Ovary (tissue), 10 donors: ENCODE measurements at places on chromosomes 1 and 21. TPM values are rescaled to one million over a fixed set of nuclear protein-coding genes. Genes with fewer than 3 reads are reported as not detected.

GJA5 gene
- 27.5 TPM for polyA plus RNA-seq

DNA sequence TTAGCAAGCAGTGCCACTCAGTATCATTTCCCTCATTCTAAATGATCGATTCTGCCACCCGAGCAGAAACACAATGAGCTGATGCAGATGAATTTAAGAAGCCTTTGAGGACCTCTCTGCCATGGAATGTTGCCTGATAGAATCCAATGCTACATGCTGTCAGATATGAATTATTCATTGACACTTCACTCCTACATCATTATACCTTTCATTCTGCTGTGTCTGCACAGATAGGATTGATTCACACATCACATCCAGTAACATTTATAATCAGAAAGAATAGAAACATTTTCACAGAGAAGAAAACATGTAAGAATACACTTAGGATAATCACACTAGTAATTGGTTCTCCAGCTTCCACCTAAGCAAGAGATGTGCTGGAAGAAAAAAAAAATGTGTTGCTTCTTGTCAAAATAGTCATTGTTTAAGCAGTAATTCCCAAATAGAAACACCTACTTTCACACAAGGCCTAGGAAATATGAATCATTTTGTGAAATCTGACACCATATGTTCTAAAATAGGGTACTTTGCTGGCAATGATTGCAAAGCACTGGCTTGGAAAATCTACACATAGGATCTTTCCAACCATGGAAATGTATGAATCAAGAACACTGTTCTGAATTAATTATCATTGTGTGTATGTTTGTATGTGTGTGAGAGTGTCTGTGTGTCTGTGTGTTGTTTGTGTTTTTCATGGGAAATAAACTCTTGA lies 110.1 kb downstream of the GRIK1 start:
- H3K27me3 ChIP-seq = no peaks in the 10 kb centered on the region
- no peak overlapping the region for H3K27ac ChIP-seq
- H3K4me1 ChIP-seq = no peaks in the 10 kb centered on the region
- DNase-seq = no peak

GPR52 gene
- polyA plus RNA-seq = 0.17 TPM

BRDT gene
- polyA plus RNA-seq = not detected

DNA sequence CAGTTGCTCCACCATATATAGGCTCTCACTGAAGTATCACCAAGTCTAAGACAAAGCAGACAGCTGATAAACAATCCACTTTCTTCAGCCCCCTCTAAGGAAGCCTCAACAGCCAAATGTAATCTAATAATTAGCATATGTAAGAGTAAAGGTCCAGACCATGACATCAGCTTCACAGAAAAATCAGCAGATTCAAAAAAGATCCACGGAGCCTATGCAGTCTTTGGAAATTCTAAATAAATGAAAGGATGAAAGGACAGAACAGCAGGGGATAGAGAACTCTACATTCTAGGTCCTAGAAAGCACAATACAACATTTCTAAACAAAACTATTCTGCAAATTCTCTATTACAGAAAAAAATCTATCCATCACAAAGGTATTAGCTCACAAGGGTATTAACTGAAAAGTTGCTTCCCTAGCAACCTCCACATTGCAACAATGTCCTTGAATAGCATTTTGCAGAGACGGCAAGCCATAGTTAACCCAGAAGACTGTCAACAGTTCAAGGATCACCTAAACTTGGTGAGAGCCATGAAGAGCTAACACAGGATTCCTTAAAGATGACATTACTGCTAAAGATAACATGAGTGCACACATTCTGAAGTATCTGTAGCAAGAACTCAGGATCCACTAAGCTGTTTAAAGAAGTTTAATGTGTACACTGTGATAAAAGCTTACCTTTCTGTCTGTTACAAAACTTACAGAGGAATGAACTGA lies 74.3 kb downstream of the SIPA1L2 start:
- DNase-seq = no peak
- H3K4me1 ChIP-seq = peaks cover 17% of the 10 kb centered on the region
- H3K27me3 ChIP-seq = no peaks in the 10 kb centered on the region
- H3K36me3 ChIP-seq = no peaks in the 10 kb centered on the region
- H3K4me3 ChIP-seq = no peak overlapping the region
- H3K27ac ChIP-seq = no peak overlapping the region

LRRC71 gene
- polyA plus RNA-seq = not detected

DNA sequence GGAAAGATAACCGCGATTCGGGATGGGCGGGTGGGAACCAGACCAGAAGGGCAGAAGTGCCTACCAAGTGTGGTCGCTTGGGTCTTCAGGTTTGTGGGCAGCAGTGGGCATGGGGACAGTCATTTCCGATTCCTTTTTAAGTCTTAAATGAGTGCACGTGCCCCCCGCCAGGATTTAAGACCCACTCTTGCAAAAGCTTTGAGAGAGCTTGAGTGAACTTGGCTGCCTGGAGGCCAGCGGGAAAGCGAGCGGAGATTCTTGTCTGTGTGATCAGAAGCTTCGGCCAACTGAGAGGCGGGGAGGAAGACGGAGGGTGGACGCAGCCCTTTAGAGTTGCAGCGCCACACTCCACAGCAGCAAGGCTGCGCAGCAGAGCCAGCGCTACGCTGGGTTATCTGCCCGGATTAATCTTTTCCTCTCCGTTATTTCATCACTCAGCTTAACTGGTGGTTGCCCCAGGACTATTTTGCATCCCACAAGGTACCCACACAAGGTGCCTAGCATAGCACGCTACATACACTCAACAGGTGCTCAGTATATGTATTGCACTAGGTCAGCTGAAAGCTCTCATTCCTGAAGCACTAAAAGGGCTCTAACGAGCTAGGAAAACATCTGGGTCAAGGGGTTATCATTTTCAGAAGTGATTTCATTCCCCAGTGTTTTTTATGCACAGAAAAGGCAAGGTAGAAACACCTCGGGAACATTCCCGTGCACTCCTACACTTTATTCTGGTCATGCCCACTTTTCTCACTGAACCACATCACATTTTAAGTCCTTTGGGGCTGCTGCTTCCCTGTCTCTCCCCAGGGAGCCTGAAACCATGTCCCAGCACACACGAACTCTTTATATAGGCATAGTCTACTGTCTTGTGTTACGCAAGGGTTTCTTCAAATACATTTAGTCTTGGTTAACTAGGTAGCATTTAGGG lies 1.5 kb upstream of the BATF3 start:
- H3K27ac ChIP-seq = no peak overlapping the region
- H3K4me3 ChIP-seq = peak overlapping the region; percentile 56
- DNase-seq = peak; percentile 46
- no peaks in the 10 kb centered on the region for H3K36me3 ChIP-seq
- H3K4me1 ChIP-seq = peaks cover 4% of the 10 kb centered on the region

GRCh38 chr1:26799479-26800142 lies 11.9 kb downstream of the PIGV start:
- H3K4me3 ChIP-seq = no peak overlapping the region
- H3K4me1 ChIP-seq = peaks cover 6% of the 10 kb centered on the region
- DNase-seq = peak; percentile 69
- no peak overlapping the region for H3K27ac ChIP-seq

TSPEAR gene
- 0.07 TPM for polyA plus RNA-seq

KCNQ4 gene
- 0.73 TPM for polyA plus RNA-seq

DNA sequence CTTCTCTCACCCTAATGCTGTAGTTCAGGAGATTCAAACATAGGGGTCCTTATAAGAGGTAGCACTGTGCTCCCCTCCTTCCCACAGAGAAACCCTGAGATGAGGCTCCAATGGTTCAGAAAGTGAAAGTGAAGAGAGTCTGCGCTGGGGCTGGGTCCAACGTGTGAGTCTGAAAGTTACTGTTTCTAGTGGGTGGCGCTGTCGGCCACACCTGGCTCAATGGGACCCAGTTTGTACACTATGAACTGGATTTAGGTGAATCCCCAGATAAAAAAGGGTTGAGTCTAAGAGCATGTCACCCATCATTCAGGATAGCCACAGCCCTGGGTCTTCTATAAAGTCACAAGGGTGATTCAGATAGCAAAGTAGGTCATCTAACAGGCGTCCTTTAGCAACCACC lies 2.8 kb downstream of the SMCP start:
- no peak overlapping the region for H3K4me3 ChIP-seq
- no peaks in the 10 kb centered on the region for H3K36me3 ChIP-seq
- peaks cover 6% of the 10 kb centered on the region for H3K4me1 ChIP-seq
